Endodermal cell (in vitro differentiated cells): ENCODE measurements at places on chromosomes 1 and 21. TPM values are rescaled to one million over a fixed set of nuclear protein-coding genes. Genes with fewer than 3 reads are reported as not detected.

Gene KRTAP7-1
- total RNA-seq = not detected in 3 replicates

Gene CLCA4
- total RNA-seq = not detected in 3 replicates

DNA sequence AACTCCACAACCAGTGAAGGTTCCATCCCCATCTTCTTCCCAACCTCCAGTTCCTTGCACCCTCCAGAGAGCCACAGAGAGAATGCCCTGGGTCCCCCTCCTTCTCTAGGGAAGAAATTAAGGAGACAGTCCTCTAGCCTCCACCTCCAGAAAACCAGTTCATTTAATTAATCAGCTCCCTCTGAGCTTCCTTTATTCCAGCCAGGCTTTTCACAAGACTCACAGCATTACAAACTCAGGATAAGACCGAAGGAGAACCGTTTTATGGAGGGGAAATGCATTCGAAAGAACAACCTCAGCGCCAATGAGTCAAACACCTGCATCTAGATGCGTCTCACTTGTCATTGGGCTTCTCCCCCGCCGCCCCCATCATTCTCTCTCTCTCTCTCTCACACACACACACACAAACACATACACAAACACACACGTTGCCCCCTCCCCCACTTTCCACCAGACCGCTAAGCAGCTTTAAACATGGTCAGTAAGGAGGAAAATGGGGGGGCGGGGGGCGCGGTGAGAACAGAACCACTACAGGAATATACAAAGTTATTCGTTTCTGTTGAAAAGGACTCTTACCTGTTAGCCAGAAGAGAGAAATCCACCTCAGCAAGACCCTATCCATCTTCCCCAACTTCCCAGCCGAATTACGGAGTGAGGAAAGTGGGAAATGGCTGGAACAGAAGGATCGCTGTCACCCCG lies 544 bp downstream of the ILDR2 start:
- H3K4me1 ChIP-seq = no peaks in the 10 kb centered on the region
- DNase-seq = peak; percentile 61
- peak overlapping the region; percentile 74 for H3K4me3 ChIP-seq
- H3K36me3 ChIP-seq = no peaks in the 10 kb centered on the region
- peaks cover 74% of the 10 kb centered on the region for H3K27me3 ChIP-seq
- H3K27ac ChIP-seq = peak overlapping the region; percentile 50

DNA sequence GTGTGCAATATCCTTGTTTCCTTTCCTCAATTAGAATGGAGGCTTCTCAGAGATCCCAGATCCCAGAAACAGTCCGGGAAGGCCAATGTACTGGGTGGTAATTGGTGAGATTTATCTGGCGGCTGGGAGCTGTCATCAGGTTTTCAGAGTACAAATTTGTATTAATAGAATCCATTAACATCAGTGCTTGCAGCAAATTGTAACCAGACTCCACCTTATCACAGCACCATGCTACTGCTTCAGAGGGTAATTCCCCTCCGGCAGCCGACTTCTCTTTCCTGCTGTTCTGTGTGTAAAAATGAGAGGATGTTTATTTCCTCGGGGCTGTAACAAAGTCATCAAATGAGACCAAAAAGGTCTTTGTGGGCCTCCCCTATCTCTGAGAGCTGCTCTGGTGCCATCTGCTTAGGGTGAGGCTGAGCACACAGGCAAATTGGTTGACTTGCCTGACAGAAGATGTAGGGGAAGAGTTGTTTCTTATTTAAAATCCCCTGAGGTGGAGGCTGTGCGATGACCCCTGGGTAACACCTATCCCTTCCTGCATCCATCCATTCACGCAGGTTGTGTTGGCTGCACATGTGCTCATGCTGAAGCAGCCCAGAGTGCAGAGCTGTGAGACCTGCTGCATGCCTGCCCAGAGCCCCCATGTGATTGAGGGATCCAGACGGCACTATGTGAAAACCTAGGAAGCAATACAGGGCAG lies 19.2 kb downstream of the NFASC start:
- peaks cover 3% of the 10 kb centered on the region for H3K4me1 ChIP-seq
- H3K27ac ChIP-seq = peak overlapping the region; percentile 29
- no peaks in the 10 kb centered on the region for H3K36me3 ChIP-seq
- DNase-seq = no peak
- no peaks in the 10 kb centered on the region for H3K27me3 ChIP-seq
